ENCODE measurements at places on chromosomes 2 and 18.

- no peak for DNase-seq
Observed at GRCh38 chr2:57891086-57891712, 155.4 kb upstream of the VRK2 start.

DNA sequence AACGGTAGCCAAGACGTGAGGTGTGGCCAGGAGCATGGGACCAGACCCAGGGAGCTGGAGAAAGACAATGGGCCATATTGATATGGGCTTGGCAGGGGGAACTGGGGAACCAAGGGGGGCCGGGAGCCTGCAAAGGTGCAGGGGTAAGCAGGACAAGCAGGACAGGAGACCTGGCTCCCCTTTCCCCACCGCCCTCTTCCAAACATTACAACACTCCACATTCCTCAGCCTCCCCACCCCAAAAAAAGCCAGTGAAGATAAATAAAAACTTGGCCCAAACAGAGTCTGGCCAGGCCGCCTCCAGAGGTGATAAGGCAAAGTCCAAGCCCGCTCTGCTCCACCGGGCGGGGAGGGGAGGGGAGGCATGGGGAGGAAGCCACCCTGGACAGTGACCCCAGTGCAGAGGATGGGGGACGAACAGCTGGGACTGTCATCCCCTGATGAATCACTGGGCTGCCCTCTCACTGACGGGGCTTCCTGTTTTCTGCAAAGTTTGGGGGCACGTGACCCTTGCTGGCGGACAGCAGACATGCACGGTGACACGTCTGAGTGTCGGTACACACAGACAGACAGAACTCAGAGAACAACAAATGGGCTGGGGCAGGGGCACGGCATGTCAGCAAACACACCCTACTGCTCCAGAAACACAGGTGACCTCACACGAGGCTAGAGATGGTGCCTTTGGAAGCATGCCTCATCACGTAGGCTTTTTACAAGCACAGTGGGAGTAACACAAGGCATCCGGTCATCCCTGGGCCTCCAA lies 100.2 kb downstream of the TNS1 start:
- peak; percentile 76 for DNase-seq

- DNase-seq: no peak
Observed at GRCh38 chr18:31030574-31031278, 11.8 kb downstream of the DSC3 start.

GRCh38 chr18:63109802-63110201 lies 209.8 kb downstream of the BCL2 start:
- no peak for DNase-seq

GRCh38 chr2:237068005-237068576 lies 17.6 kb upstream of the COPS8 start:
- DNase-seq: no peak
